GM20000 (cell line): ENCODE measurements at places on chromosomes 7 and 10.

DNA sequence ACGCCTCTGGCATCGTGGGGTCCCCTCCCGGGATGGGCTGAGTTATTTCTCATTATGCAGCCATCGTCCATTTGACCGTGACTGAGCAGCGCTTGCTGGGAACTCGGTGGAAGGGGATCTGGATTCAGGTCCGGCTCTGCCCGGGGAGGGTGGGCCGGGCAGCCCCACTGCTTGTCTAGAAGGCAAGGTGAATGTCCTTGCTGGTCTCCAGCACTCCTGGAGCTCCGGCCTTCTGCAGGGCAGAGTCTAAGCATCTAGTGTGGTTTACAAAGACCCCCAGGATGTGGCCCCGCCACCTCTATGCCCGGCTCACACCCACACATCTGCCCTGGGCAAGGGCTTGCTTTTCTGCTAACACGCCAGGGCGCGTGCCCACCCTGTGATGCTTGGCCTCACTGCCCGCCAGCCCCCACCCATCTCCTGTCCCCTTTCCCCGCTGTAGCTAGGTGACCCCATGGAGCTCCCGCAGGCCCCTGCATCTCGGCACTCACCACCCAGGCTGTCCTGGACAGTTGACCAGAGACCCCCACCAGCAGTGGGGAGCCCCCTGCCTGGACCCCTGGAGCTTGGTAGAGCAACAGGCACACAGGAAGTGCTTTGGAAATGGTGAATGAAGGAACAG, 151.0 kb upstream of the CHST15 start:
- DNase-seq = no peak

GRCh38 chr7:126016722-126017121, 1087.1 kb upstream of the POT1 start:
- no peak for DNase-seq

- peak; percentile 56 for DNase-seq
Observed at GRCh38 chr7:157011333-157012112, 1.1 kb upstream of the MNX1 start.

DNA sequence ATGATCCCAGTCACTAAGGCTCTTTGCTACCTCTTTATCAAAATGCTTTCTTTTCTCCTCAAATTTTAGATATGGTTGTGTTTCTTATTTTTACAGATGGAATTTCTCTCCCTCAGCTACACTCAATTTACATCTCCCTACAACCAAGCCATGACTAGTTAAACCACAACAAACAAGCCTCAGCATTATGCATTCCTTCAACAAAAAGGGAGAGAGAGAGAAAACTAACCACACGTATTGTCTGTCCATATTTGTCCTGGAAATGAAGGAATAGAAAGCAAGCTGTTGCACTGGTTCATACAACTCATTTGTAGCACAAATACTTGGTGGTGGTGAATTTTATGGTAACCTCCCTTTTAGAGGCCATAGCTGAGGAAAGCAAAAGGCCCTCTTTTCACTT, 286.4 kb downstream of the AHR start:
- no peak for DNase-seq

DNA sequence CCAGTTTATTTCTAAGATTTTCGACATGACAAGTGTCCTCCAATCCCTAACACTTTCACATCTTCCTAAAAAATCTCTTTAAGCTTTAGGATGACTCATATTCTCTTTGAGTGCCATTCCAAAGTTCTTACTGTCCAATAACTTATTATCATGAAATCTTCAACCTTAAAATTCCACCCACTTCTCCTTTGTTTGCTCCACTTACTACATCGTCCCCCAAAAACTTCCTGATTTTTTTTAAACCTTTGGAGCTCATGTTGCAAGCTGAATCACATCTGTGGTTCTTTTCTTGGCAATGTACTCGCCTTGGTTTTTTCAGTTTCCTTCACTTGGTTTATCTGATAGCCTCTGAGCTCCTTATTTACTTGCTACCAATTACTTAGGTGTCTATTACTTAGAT, 39.2 kb upstream of the JCAD start:
- DNase-seq = no peak

DNA sequence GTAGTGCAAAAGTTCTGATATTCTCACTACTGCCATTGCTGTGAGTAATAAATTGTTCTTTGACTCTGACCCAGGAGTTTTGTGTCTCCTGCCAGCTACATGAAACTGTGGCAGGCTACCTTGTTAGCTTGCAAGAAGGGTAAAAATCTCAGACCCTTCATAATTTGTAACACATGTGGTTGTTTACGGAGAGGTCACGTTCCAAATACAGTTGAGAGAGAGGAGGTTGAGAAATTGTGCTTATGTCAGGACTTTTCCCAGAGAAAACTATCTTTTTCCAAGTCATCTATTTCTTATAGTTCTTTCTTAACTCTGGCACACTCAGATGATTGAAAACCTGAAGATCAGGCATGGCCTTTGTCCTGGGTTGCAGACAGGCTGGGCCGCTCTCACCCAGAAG, 114.4 kb upstream of the SVIL start:
- DNase-seq = no peak

GRCh38 chr10:132571650-132572544, 34.3 kb downstream of the INPP5A start:
- peak; percentile 83 for DNase-seq

DNA sequence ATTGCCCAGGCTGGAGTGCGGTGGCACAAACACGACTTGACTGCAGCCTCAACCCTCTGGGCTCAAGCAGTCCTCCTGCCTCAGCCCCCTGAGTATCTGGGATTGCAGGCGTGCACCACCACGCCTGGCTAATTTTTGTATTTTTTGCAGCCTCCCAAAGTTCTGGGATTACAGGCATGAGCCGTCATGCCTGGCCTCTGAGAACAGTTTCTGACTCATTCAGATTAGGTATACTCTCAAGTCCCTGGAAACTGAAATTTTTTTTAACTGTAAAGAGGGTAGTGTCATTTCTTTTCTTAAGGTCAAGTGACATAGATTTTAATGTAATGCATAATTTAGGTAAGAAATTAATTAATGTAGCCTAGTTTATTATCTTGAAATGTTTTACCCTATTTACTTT, 104.7 kb downstream of the SEPTIN7 start:
- DNase-seq = no peak

- peak; percentile 97 for DNase-seq
Observed at GRCh38 chr10:100998991-100999741, 442 bp upstream of the LZTS2 start.

DNA sequence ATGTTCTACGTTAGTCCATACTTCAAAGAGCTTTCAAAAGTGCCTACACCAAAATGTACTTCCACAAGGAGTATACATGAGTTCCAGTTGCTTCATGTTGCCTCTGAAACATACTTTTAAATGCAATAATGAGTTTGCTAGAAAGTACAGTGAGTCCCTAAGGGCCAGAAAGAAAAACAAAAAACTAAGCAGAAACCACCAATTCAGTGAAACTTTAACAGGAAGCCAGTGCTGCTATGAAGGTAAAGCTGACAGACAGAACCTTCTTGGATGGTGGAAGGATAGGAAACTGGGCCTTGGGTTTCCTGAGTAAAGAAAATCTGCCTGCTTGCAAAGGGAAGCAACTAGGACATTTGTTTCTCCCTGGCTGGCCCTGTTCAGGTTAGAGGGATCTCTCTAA, 104.2 kb downstream of the CTTNBP2 start:
- DNase-seq = no peak

DNA sequence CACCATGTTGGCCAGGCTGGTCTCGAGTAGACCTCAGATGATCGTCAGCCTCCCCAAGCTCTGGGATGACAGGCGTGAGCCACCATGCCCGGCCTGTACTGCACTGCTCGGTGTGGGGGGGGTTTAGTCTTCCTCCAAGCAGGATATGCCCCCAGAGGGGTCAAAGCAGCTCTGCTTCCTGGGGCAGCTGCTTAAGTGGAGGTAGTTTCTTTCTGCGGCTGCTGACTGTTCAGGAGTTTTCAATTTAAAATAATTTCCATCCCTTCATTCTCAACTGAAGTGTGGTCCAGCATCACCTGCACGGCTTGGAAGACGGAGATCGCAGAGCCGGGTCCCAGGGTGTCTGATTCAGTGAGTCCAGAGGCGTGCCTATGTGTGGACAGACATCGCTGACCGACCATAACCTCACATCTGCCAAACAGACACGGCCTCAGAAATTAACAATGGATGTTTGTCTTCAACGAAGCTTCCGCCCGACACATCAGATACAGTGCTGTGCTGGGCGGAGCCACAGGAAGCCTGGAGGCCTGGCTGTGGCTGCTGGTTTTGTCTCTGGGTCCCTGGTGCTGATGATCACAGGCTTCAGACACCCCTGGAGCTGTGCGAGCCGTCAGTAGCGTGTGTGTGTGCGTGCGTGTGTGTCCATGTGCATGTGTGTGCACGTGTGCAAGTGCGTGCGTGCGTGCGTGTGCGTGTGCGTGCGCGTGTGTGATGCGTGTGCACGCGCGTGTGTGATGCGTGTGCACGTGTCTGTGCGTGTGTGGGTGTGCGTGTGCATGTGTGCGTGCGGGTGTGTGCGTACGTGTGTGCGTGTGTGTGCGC, 226.5 kb upstream of the PITRM1 start:
- no peak for DNase-seq

- no peak for DNase-seq
Observed at GRCh38 chr7:108382932-108383331, 73.3 kb downstream of the NRCAM start.

GRCh38 chr10:79310911-79311573, 36.2 kb upstream of the PPIF start:
- DNase-seq = no peak

DNA sequence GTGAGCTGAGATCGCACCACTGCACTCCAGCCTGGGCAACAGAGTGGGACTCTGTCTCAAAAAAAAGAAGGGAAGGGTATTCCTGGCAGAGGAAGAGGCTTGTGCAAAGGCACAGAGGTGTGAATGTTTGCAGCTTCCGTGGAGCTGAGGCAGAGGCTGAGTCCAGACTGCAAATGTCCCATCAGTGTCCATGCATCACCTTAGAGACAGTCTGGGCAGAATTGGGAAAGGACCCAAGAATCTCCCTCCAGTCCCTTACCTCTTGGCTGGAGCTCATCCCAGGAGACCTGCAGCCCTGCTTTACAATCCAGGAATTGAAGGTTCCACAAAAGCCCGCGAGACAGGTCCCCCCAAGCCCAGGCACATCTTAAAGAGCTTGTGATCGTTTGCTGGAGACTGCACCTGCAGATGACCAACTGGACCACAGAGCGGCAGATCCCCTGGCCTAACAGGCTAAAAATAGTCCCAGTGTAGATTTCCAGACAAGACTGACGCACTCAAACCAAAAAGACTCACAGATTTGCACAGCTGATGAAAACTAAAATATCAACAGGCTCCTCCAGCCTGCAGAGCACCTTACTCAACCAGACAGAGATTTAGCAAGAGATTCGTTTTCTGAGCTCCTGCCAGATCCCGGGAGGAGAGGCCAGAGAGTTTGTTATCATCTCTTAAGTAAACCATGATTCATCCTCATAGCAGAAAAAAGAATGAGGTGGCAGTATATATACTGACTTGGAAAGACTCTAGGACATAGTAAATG, 22.9 kb upstream of the NANOS1 start:
- no peak for DNase-seq

- peak; percentile 61 for DNase-seq
Observed at GRCh38 chr7:2821161-2821841, 22.8 kb downstream of the GNA12 start.

DNA sequence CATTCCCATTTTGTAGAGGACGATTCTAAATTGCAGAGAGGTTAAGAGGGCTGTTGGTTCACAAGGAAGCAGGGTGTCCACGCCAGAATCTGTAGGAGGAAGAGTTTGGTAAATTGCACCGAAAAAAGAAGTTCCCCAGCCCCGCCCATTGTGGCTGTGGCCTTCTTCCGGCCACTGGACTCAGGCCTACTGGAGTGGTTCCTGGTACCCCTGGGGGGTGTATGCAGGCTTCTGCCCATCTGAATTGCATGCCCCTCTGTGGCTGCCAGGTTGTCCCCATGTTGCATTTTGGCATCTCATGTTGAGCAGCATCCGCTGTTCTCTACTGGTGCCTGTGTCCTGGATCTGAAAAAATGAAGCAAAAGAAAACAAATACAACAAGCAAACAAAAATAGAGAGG, 234.2 kb downstream of the WDR11 start:
- DNase-seq = no peak

DNA sequence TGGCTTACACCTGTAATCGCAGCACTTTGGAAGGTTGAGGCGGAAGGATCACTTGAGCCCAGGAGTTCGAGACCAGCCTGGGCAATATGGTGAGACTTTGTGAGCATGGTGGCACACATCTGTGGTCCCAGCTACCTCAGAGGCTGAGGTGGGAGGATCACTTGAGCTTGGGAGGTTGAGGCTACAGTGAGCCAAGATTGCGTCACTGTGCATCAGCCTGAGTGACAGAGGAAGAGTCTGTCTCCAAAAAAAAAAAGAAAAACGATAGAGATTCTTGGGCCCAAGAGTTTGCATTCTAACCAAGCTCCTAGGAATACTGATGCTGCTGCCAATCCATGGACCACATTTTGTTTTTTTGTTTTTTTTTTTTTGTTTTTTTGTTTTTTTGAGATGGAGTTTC, 12.1 kb downstream of the MYOZ1 start:
- DNase-seq = no peak

DNA sequence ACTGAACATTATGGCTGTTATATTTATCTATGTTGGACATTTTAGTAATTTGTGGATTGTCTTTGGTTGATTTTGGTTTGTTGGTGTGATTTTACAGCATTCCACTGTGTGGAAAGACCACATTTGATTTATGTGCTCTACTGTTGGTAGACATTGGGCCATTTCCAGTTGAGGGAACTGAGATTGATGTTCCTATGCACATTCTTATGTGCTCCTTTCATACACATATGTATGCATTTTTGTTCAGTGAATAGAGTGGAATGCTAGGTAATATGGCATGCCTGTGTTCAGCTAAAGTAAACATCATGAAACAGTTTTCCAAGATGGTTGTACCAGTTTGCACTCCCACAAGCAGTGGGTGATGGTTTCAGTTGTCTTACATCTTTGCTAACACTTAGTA, 15.1 kb downstream of the CACNB2 start:
- no peak for DNase-seq

- no peak for DNase-seq
Observed at GRCh38 chr7:132504852-132505251, 71.4 kb downstream of the PLXNA4 start.

DNA sequence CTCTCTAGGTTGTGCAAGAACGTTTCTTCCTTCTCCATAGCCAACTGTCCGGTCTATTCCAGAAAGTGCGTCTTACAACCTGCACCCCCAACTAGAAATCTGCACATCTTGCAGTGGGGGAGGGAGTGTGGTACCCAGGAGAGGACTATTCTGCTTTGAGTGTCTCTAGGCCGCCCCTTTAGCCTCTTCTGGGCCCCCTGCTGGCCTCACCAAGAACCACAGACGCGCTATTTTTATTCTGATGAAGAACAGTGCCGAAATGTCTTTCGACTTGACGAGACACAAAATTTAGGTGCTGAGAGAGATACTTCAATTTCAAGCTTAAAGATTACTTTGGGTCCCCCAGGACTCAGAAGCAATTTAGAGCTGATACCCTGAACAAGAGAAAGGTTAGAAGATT, 1.0 kb downstream of the CNPY1 start:
- no peak for DNase-seq

- no peak for DNase-seq
Observed at GRCh38 chr10:98149858-98150257, 15.4 kb downstream of the R3HCC1L start.

DNA sequence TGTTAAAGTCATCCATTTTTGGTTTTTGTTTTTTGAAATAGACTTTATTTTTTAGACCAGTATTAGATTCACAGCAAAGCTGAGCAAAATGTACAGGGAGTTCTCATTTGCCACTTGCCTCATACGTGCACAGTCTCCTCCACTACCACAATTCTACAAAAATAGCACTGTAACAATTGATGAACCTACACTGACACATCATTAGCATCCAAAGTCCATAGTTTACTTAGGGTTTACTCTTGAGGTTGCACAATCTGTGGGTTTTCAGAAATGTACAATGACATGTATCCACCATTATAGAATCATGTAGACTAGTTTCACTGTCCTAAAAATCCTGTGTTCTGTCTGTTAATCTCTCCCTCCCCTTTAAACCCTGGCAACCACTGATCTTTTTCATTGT, 125.8 kb upstream of the PDSS1 start:
- DNase-seq = no peak
